ENCODE measurements at places on chromosomes 16 and 17. TPM values are rescaled to one million over a fixed set of nuclear protein-coding genes. Genes with fewer than 3 reads are reported as not detected.

Gene TAC4
- not detected for polyA plus RNA-seq

Gene ZSCAN10
- polyA plus RNA-seq: not detected

DNA sequence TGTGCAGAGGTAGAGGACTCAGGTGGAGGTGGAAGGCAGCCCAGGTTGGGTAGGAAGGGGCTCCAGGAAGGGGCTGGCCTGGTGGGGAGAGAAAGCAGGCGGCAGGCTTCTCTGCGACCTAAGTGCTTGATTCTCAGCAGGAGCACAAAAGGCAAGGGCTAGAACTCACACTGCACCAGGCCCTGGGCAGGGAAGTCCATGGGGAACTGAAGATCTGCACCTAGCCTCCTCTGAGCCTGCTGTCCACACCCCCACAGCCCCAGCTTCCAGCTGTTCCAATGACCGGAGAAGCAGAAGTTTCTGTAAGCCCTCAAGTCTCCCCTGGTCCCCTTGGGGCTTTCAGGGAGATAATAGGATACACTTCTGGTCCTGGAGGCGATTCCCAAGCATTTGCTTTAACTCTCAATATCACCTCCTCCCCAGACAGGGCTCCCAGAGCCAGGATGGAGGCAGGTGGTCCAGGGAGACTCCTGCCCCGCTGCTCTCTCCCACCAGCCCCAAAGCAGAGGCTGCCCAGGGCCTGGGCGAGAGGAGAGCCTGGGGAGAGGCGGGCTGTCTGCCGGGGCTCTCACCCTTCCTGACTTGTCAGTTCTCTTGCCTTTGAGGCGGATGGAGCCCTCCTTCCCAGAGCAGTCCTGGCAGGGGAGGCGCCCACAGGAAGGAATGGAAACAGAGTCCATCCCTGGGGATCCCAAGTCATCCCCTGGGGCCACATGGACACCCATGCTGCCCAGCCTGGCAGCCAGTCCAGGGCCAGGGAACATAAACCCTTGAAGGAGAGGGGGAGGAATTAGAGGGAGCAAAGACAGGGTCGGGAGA lies 126.0 kb downstream of the RBFOX3 start:
- DNase-seq: no peak

DNA sequence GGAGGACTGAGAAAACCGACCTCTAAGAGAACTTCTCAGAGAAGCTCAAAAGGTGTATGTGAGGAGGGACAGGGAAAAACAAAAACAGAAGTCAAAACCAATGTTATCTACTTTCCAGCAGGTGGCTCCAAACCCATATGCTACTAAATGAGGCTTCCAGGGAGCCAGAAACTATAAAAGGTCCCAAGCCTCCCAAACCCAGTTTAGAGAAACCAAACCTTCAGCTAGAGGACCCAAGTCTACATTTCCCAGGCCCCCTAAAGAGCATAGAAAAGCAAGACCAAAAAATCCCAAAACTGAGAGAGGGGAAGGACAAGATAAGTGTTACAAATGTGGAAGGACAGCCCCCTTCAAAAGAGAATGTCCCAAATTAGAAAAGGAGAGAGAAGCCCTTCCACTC lies 3.7 kb downstream of the HPR start:
- DNase-seq: peak; percentile 54

GRCh38 chr17:83182620-83183101 lies 103.3 kb downstream of the METRNL start:
- DNase-seq: peak; percentile 3

DNA sequence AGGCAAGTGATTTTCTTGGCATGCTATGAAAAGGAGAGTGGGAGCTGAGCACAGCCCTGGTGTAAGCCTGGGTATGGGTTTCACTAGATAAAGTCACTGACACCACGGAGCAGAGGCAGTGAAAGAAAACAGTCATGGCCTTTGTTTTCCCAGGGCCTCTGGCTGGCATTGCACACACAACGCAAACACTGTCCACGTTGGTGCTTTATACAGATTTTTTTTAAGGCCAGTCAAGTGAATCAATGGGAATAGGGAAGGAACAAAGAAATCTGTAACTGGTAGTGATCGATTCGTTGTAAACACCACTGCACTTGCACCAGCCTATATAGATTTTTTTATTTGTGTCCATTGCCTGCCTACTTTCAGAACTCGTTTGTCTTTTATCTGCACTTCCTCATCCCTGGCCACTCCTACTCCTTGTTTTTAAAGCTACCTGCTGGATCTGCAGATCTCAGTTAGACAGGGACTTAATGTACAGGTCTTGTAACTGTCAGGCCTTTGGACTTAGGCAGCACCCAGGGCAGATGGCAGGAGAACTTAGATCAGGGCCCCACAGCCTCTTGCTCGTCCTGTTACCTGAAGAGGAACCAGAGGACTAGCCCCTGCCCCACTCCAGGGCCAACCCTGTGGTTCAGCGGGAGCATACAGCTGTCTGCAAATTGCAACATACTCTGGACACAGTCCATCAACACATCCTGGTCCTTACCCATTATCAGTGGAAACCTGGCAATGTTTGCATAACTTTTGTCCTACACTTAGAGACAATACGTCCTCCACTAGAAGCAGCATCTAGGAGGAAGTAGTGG lies 10.6 kb upstream of the TMIGD1 start:
- peak; percentile 79 for DNase-seq

Measured in hepatocyte (in vitro differentiated cells).